ENCODE measurements at places on chromosomes 11 and 22. TPM values are rescaled to one million over a fixed set of nuclear protein-coding genes. Genes with fewer than 3 reads are reported as not detected.

GRCh38 chr22:46224044-46224897 is 25.8 kb downstream of the CDPF1 start:
- no peak overlapping the region for H3K27ac ChIP-seq
- no peaks in the 10 kb centered on the region for H3K27me3 ChIP-seq
- H3K4me3 ChIP-seq: no peak overlapping the region
- DNase-seq: no peak
- no peaks in the 10 kb centered on the region for H3K4me1 ChIP-seq
- H3K36me3 ChIP-seq: 0 out of 2 replicates have a peak, but pooled peaks cover 6% of the 10 kb centered on the region

DNA sequence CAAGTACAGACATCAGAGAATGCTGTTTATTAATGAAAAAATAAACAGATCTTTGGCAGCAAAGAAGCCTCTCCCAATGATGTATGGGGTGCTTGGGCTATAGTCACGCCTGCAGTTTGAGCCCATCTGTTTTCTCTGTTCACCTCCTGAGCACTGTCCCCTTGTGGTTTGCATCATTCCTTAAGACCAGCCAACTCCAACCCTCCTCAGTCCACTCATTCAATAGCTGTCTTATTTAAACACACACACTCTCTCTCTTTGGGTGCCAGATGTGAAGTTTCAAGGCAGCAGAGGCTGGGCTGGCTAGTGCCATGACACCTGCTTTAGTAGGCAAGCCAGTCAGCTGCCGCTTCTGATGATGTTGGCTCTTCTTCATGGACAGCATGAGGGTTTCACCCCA is 58.1 kb downstream of the POLD3 start:
- H3K36me3 ChIP-seq: 0 out of 2 replicates have a peak, but pooled peaks cover 20% of the 10 kb centered on the region
- no peak overlapping the region for H3K27ac ChIP-seq
- no peaks in the 10 kb centered on the region for H3K4me1 ChIP-seq
- H3K4me3 ChIP-seq: no peak overlapping the region
- no peak for DNase-seq

LRRC55 gene
- total RNA-seq: not detected

DNA sequence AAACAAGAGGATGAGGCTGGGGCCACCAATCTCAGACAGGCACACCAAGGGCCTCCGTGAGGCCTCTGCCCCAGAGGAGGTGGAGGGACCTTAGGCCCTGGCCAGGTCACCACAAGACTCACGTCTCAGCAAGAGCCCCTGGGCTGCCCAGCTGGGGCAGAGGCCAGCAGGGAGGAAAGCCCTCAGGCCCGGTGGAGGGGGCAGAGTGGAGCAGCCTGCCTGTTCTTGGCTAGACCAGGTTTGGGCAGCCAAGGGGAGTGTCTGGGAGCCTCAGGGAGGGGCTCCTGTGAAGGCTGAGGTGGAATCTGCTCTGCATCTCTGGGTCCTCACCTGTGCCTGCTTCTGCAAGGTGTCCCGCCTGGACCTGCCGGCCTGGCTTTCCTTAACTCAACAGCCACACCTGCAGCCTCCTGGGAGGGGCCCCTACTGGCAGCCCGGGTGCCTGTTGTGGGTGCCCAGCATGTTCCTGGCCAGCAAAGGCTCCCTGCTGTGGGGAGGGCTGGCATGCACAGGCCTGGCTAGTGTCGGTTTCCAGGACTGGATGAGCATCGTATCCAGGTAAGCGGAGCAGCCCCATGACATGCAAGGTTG is 11.9 kb downstream of the TTLL12 start:
- H3K27ac ChIP-seq: no peak overlapping the region
- no peak overlapping the region for H3K4me3 ChIP-seq
- no peaks in the 10 kb centered on the region for H3K27me3 ChIP-seq
- DNase-seq: no peak
- peaks cover 68% of the 10 kb centered on the region for H3K36me3 ChIP-seq
- peaks cover 11% of the 10 kb centered on the region for H3K4me1 ChIP-seq

DNA sequence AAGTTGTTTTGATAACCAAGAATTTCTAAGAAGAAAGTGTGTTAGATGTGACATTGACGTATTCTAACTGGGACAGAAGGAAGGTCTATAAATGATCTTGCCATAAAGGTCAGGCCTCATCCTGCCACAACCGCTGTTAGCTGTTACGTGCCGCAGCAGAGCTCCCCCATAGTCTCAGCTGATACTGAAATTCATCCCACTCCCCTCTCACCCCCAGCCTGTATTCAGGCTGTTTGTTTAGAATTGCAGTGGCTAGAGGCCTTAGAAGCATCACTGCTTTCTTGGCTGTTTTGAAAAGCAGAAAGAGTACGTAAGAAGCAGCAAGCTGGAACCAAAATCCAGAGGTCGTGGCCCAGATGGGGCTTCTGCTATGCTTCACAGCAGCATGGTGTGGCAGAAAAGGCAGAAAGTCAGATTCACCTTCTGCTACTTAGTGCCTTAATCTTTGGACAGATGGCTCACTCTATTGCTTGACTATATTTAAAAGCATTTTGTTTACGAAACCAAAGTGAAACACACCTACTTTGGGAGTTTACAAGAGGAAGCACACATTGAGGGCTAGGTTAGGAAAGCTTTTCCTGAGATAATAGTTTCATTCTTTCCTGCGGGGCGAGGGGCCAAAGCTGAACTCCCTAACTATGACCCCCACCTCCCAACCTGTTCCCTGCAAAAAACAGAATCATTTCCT is 950 bp upstream of the LAYN start:
- no peaks in the 10 kb centered on the region for H3K27me3 ChIP-seq
- no peak overlapping the region for H3K4me3 ChIP-seq

DNA sequence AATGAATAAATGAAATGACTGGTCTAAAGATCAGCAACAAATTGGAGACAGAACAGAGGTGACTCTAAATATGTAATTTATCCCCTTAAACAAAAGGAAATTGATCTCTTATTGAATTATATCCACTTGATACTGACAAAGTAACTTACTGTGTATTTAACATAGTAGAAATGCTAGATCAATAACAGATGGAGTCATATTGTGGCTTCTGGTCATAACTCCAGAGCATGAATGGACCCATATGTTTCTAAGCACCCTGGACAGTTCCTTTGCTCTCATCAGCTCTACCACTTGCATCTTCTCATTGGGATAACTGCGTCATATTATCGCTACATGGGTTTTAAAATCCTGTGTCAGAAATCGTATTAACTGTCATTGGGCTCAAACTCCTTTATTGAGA is 222.3 kb downstream of the ETS1 start:
- no peaks in the 10 kb centered on the region for H3K36me3 ChIP-seq
- no peaks in the 10 kb centered on the region for H3K27me3 ChIP-seq
- H3K27ac ChIP-seq: no peak overlapping the region

- peaks cover 26% of the 10 kb centered on the region for H3K4me1 ChIP-seq
- no peak overlapping the region for H3K4me3 ChIP-seq
- no peak overlapping the region for H3K27ac ChIP-seq
- DNase-seq: no peak
- H3K36me3 ChIP-seq: no peaks in the 10 kb centered on the region
Observed at GRCh38 chr22:45598596-45599217, 72.9 kb upstream of the ATXN10 start.

DNA sequence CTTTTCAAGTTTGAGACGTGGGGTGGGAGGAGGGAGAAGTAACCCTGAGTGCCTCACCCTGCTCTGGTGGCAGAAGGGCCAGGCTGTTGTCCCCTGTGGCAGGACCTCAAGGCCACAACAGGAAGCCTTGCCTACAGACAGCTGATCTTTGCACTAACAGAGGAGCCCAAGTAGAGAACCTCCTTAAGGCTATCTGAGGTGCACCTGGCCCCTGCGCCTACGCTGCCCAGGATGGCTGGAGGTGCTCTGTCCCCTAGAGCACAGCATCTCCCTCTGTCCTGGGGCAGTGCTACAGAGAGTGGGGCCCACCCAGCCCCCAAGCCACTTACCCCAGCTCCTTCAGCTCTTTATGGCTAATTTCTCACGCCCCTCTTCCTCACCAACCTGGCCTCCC is 27.0 kb downstream of the MYO7A start:
- H3K4me3 ChIP-seq: no peak overlapping the region
- no peaks in the 10 kb centered on the region for H3K36me3 ChIP-seq
- peaks cover 65% of the 10 kb centered on the region for H3K27me3 ChIP-seq
- no peaks in the 10 kb centered on the region for H3K4me1 ChIP-seq

GRCh38 chr22:24559471-24559870 is 3.7 kb downstream of the SNRPD3 start:
- H3K4me1 ChIP-seq: peaks cover 13% of the 10 kb centered on the region
- H3K27me3 ChIP-seq: no peaks in the 10 kb centered on the region
- peaks cover 29% of the 10 kb centered on the region for H3K36me3 ChIP-seq

- no peak overlapping the region for H3K27ac ChIP-seq
- no peaks in the 10 kb centered on the region for H3K36me3 ChIP-seq
- H3K27me3 ChIP-seq: peaks cover 7% of the 10 kb centered on the region
- H3K4me3 ChIP-seq: no peak overlapping the region
- no peak for DNase-seq
Observed at GRCh38 chr22:22086501-22087158, 104.0 kb upstream of the TOP3B start.

GRCh38 chr11:106957030-106957482 is 61.2 kb downstream of the GUCY1A2 start:
- peaks cover 21% of the 10 kb centered on the region for H3K4me1 ChIP-seq
- H3K27me3 ChIP-seq: no peaks in the 10 kb centered on the region
- H3K36me3 ChIP-seq: no peaks in the 10 kb centered on the region
- DNase-seq: no peak

- no peak overlapping the region for H3K27ac ChIP-seq
- no peaks in the 10 kb centered on the region for H3K4me1 ChIP-seq
- no peaks in the 10 kb centered on the region for H3K36me3 ChIP-seq
- peaks cover 51% of the 10 kb centered on the region for H3K27me3 ChIP-seq
- peak overlapping the region; percentile 55 for H3K4me3 ChIP-seq
Observed at GRCh38 chr22:25564979-25565677, 653 bp downstream of the GRK3 start.

DNA sequence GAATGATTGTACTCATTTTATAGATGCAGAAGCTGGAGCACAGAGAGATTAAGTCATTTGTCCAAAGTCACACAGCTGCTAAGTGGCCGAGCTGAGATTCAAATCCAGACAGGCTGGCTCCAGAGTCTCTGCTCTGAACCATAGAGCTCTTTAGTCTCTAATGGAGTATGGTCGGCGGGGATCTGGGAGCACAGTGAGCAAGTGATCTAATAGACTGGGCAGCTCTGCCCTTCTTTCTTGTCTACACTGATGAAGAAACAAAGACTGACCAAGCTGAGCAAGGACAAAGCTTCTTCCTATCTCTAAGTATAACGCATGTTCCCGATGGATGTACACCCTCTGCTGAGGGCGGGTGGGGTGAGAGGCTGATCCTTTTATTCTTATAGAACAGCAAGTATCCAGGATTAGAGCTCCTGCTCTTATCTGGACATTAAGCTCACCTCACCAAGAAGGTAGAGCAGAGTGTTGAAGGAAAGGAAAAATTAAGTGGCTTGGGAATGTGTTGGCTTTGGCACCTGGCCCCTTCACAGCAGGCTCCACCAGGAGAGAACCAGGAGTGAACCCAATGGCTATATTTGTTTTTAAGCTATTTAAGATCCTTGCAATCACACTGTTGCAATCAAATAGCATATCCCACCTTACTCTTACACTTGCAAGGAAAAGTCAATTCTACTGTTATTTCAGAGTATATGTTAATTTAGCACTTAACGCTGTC is 68.7 kb downstream of the ETS1 start:
- H3K27ac ChIP-seq: no peak overlapping the region
- H3K4me1 ChIP-seq: peaks cover 47% of the 10 kb centered on the region
- no peaks in the 10 kb centered on the region for H3K36me3 ChIP-seq
- no peak for DNase-seq
- H3K27me3 ChIP-seq: no peaks in the 10 kb centered on the region

DNA sequence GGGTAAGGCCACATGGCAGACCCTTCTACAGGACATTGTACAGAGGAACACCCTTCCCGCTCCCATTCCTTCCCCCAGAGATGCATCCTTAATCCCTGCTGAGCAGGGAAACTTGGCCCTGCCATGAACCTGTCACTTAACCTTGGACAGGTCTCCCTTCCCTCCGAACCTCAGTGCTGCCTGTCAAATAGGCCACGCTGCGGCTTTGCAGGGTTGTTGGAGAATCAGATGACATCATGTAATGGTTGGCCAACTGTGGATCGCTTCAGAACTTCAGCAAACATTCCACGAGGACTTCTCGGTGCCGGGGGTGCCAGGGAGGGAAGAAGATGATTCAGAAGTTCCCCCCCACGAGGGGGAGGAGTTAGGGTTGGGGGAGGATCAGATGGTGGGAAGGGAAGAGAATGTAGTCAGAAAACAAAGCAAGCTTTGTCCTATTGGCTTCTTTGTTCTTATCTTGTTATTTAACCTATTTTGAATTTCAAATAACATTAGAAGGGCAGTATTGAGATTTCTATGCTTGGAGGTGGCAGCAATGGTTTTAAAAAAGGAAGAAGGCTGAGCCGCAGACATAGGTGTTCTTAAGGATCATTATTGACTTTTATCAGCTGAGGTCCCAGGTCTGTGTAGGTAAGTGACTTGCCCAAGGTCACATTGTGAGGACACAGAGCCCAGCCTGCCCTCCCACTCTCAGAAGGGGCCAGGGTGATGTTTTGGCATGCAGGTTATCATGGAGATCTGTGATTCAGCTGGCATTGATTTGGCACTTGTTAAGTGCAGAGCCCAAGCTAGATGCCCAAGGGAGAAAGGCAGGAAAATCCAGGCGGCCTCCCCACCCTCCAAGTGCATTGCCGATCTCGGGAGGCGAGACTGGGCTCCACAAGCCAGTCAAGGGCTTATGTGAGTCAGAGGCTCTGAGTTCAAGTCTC is 3.1 kb downstream of the CDC42EP1 start:
- H3K4me3 ChIP-seq: peak overlapping the region; percentile 95
- no peaks in the 10 kb centered on the region for H3K27me3 ChIP-seq
- peaks cover 73% of the 10 kb centered on the region for H3K4me1 ChIP-seq

SLC15A3 gene
- total RNA-seq: 5.5 TPM

- H3K36me3 ChIP-seq: peaks cover 60% of the 10 kb centered on the region
- H3K4me1 ChIP-seq: peaks cover 12% of the 10 kb centered on the region
- no peak overlapping the region for H3K4me3 ChIP-seq
- H3K27me3 ChIP-seq: no peaks in the 10 kb centered on the region
- peak overlapping the region; percentile 33 for H3K27ac ChIP-seq
Observed at GRCh38 chr11:112082729-112083128, 3.8 kb downstream of the TIMM8B start.

- H3K4me1 ChIP-seq: no peaks in the 10 kb centered on the region
- H3K36me3 ChIP-seq: no peaks in the 10 kb centered on the region
- no peak overlapping the region for H3K4me3 ChIP-seq
- DNase-seq: no peak
- no peak overlapping the region for H3K27ac ChIP-seq
Observed at GRCh38 chr11:79390923-79391322, 49.9 kb downstream of the TENM4 start.

- no peaks in the 10 kb centered on the region for H3K4me1 ChIP-seq
- H3K36me3 ChIP-seq: no peaks in the 10 kb centered on the region
- H3K27me3 ChIP-seq: no peaks in the 10 kb centered on the region
- H3K27ac ChIP-seq: no peak overlapping the region
Observed at GRCh38 chr11:101003468-101003867, 126.1 kb downstream of the PGR start.

NAALAD2 gene
- not detected for total RNA-seq

PATE4 gene
- not detected for total RNA-seq

DNA sequence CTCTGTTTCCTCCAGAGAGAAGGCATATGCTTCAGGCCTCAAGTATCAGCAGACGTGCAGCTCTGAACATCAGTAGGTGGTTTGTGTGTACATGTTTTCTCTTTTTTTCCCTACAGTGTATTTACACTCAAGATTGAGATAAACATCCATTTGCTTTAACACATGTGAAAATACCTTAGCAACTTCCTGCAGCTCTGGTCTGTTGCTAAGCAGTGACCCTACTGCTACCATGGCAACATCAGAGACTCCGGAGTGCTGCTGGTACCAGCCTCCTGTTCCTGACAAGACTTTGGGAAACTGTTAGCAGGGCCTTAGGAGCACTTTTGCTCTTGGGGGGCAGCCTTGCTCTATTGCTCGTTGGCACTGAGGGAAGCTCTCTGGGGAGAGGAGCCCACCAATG is 221.2 kb upstream of the PLET1 start:
- no peaks in the 10 kb centered on the region for H3K36me3 ChIP-seq
- H3K27ac ChIP-seq: no peak overlapping the region
- peak; percentile 15 for DNase-seq
- no peak overlapping the region for H3K4me3 ChIP-seq
- H3K27me3 ChIP-seq: no peaks in the 10 kb centered on the region

KRTAP5-10 gene
- not detected for total RNA-seq
